ENCODE measurements at places on chromosomes 4 and X.

- peak; percentile 24 for DNase-seq
These were observed 53.1 kb downstream of the USP11 start for GRCh38 chrX:47285836-47286320.

DNA sequence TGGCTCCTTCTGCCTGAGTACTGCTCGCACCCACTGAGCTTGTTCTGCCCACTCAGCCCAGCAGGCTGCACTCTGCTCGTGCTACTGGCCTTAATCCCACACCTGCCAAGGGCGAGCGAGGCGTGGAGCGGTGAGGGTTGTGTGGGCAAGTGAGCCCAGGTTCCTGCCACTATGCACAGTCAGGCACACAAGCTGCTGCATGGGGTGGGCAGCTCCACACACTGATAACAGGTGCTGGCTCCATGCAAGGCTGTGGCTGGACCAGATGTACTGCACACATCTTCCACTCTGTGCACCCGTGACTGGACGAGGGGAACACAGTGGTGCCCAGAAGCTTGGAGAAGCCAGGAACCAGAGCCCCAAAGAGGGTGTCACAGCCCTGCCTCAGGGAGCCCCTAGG lies 184.3 kb upstream of the NUDT6 start:
- DNase-seq = no peak

DNA sequence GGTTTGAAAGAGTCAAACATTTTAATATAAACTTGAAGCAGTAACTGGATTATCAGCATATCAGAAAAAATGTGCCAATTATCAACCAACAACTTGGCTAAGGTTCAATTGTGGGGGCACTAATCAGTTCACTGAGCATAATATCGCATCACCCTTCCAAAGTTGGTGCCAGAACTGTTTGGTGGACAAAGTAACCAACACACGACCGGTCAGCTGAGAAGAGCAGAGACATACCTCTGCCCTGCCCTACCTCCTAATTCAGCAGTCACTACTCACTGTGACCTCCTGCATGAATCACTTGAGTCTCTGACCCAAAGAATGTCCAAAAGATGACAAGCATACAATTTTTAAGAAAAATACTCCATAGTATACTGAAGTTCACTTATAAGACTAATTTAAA lies 53.2 kb downstream of the TSPAN5 start:
- no peak for DNase-seq

DNA sequence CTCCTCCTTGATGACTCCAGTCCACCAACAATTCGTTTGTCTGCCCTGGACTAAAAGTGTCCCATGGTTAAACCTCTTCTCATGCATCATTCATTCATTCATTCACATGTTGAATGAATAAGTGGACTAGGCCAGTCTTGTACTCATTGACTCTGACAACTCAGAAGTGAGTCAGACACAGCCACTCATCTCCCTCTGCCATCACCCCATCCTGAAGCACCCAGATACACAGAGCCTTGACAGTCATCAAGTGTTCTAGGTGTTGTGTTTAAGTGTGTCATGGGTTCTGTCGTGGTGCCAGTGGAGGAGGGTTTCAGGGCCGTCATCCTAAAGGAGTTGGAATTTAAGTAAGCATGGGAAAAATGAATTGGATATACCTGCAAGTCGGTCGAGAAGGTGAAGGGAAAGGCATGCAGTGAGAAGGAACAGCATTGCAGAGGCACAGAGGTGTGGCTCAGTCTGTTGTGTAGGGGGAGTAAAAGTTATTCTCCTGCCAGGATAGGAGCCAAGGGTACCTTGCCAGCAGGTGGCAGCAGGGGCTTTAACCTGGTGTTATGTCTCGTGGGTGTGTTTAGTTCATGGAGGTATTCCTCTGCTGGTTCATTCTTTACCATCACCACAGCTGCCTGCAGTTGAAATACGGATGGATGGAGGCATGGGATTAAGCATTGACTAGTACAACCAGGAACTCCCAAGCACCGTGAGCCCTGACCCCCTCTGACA lies 18.3 kb downstream of the MAGED2 start:
- DNase-seq = peak; percentile 20

DNA sequence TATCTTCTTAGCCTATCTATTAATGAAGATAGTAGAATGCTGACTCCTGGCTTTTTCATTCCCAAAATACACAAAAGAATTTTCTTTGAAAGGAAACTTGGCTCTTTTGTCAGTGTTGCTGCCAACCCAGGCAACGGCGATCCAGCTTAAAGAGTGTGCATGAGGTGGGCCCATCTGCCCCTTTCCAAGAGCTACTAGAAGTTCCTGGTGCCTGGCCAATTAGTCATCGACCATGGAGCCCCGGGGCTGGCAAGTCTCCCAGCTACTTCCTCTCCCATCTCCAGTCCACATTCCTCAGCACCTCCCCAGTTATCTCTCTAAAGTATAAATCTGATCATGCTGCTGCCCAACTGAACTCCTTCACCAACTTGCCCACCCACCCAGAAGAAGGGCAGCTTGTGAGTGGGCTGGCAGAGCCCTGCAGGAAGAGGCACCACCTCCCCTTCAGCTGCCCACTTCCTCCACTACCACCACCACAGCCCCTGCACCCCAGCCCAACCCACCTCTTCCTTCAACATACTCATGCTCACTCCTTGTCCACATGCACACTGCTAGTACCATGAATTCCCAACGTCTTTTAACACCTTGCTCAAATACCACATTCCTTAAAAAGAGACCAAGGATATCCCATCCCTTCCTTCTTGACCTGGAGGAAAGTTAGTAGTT lies 158.2 kb upstream of the MAP3K15 start:
- DNase-seq = peak; percentile 97

DNA sequence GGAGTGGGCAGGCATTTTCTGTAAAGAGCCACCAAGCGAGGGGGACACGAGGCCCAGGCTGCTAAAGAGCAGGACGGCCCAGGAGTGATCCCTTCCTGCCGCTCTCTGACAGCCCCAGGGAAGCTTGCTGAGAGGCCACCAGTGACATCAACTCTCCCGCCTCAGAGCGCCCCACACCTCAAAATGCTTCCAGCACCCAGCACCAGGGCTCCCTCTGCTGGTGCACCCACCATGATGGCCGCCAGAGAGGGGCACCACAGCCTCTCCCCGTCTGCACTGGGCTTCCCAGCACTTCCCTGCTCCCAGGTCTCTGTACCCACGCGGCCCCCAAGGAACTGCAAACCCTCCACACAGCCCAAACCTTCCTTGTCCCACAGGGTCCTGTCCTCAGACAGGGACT lies 40.4 kb downstream of the GAK start:
- DNase-seq = no peak

DNA sequence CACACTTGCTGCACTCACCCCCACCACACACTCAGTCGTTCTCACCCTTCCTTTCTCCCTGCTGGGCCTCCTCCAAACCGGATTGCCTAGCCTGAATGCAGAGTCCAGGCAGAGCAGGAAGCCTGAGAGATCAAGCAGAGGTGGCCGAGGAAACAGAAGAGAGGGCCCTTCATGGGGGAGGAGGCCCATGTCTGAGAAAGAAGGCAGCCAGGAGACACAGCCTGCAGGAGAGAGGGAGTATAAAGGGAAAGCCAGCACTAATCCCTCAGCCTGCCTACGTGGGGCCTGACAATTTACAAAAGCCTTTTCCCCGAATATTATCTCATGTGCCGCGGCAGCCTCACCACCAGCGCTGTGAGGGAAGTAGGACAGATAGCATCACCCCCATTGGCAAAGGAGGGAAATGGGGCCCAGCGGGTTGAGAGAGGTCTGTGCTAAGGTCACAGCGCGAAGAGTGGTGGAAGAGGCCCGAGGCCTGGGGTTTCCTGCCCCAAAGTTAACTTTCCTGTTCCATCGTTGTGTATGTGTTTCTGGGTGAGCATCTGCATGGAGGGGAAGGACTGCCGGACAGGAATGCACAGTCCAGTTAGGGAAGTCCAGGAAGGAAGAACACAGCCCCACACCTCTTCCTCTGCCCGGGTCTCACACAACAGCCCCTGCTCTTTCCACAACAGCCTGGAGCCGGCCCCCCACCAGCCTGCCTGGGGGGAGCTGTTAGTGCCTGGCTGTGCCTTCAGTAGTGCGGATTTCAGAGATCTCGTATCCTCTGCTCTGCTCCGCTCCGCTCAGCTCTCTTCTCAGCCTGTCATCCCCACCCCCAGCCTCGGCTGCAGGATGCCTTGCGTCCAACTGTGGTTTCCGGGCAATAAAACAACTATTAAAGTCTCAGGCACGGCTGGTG lies 50.9 kb upstream of the BCOR start:
- DNase-seq = no peak

DNA sequence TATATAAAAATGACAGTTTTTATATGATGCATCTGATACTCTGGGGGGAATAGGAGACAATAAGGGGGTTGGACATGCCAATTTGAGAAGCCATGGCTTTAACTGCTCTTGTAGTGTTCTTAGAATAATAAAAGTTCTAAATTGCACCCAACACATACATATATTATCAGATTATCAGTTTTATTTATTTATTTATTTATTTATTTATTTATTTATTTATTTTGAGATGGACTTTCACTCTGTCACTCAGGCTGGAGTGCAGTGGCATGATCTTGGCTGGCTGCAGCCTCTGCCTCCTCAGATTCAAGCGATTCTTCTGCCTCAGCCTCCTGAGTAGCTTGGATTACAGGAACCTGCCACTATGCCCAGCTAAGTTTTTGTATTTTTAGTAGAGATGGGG lies 356.8 kb downstream of the TLL1 start:
- no peak for DNase-seq

GRCh38 chrX:44462850-44463249 lies 79.8 kb downstream of the FUNDC1 start:
- DNase-seq = no peak

GRCh38 chr4:25238052-25238451 lies 4.2 kb downstream of the PI4K2B start:
- DNase-seq = no peak

GRCh38 chr4:116733370-116733769 lies 352.0 kb downstream of the TRAM1L1 start:
- no peak for DNase-seq

DNA sequence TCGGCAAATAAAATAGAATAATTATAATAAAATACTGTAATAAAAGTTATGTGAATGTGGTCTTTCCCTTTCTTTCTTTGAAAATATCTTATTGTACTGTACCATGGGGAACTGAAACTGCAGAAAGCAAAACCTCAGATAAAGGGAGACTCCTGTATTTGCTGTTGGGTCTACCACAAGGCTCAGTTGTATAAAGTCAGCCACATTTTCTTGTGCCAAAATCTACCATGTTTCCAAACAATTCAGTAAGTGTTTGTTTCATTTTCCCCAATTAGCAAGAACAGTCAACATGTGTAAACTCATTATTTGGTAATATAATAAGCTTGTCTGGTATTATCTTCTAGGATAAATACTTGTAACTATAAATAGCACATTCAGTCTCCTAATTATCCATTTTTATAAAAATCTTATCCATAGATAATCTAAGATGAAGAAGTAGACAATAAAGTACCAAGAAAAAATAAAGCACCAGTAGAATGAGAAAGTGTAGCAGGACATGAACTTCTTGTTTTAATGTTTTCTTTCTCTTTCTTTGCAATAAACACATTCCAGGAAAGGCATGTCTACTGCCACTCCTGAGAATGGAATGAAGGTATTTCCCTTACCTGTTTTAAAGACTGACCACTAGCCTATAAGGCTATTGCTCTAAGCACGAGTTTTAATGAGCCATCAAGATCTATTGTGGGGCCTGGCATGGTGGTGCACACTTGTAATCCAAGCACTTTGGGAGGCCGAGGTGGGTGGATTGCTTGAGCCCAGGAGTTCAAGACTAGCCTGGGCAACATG lies 15.0 kb upstream of the OTUD4 start:
- DNase-seq = no peak

DNA sequence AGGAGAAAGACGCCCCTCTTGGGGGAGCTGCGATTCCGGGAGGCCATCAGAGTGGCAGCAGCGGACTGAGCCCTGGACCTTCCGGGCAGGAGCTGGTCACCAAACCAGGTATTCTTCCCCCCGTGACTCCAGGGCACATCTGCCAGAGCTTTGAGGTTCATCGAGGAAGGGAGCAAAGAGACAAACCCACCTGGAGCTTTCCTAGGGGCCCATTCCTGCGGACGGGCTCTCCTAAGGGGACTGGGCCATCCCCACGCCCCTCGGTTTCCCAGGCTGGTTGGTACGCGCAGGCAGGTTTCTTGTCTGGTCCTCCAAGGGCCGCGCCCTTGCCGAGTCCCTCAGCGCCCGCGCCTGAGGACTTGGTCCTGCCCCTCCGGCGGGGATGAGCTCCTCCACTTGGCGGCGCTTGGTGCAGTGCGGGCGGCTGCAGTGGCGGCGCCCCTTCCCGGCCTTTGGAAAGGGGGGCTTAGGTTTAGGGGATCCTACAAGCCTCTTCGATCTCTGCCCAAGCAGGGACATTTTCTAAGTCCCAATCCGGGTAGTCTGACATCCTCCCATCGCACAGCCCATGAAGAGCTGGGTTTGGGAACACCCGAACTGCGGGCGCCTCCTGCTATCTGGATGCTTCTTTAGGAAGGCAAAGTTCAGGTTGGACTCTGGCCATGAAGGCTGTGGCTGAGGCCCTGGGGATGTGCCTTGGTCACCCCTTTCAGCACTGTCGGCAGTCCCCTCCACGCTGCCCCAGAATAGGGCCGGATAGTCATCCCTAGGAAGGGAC lies 538 bp downstream of the STBD1 start:
- peak; percentile 55 for DNase-seq

DNA sequence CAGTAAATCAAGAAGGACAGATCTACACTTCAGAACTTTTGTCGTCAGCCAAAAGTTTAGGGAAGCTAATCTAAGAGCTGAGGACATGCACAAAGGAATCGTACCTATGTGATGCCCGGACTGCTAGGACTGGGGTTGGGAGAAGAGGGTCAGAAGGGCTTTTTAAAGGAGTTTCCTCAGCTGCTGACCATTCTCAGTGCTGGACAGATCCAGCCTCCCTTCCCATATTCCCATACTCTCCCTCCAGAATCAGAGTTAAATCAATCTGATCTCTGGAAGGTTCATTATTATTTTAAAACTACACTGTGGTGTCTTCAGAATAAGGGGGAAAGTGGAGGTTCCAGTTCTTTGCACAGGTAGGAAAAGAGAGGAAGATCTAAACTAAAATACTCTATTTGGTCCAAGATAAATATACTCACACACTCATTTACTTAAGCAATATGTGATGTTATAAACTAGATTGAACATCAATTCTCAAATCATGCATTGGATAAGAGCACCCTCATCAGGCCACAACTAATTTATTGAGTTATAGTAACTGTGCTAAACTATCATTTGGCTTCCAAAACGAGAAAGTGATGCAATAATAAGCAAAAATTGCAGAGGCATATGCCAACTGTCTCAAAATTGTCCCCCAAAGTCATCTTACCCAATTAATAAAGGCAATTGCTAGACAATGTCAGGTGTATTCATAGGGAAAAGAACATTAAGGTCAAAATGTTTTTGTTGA lies 124.7 kb downstream of the HNRNPD start:
- DNase-seq = no peak

- no peak for DNase-seq
These were observed 240.4 kb upstream of the ZCCHC13 start for GRCh38 chrX:74063426-74064155.

GRCh38 chrX:72297953-72298730 lies 7.6 kb downstream of the CITED1 start:
- peak; percentile 14 for DNase-seq

DNA sequence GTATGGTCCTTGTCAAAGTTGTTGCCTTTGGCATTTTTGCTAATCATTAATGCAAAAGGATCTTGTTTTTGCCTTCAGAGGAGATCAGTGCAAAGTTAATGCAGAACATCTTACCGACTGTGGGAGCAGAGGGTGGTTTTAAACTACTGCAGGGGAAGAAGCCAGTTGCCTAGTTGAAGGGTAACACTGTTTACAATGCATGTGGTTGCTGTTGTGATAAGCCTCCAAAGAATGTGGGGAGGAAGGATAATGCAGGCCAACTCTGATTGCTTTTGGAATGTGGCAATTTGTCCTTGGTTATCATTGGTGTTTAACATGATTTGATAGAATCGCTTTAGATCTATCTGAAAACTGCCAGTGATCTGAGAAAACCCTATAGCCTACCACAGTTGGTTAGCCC lies 204.3 kb upstream of the TLL1 start:
- peak; percentile 17 for DNase-seq

All from fibroblast of skin of right biceps (primary cell).